Stimulated activated CD8-positive, alpha-beta memory T cell treated with anti-CD3 and anti-CD28 coated beads, Interleukin-7, amount 100 ng/mL, for 48 hours (primary cell): ENCODE measurements at places on chromosomes 3 and 15.

DNA sequence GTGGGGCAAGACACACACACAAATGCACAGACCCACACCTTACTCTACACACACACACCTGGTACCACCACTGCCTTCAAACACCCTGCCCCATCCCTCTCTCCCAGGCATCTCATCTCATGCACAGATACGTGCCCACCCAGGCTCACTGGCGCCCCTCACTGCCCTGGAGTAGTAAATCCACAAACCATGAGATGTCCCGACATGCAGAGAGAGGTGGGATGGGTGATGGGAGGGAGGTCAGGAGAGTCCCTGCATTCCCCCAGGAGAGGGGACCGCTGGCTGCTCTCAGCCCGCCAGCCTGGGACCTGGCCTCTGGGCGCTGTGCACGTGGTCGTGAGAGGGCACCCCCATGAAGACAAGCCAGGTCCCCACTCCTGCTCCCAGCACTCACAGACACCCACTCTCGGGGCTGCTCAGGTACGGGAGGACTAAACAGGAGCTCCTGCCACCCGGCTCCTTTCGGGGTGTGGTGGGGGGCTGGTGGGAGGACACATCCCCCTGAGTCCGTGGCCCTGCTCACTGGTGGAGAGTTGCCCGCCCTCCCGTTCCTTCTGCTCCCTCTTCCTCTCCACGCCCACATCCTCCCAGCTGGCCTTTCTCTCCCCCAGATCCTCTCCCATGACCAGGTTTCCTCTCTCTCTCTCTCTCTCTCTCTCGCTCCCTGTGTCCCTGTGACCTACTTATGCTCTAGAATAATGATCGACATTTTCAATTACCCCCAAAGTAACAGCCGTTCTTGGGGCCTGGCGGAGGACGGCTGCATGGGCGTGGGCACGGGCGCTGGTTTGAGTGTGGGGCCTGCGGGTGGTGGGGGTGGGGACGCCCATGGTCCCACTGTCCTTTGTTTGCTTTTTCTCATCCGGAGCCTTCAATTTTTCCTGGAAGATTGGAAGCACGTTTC is 18.9 kb upstream of the CSPG4 start:
- no peak for DNase-seq

GRCh38 chr3:165994293-165994692 is 157.1 kb upstream of the BCHE start:
- DNase-seq, result no peak

GRCh38 chr3:73781541-73781940 is 156.8 kb upstream of the PDZRN3 start:
- DNase-seq, result no peak

DNA sequence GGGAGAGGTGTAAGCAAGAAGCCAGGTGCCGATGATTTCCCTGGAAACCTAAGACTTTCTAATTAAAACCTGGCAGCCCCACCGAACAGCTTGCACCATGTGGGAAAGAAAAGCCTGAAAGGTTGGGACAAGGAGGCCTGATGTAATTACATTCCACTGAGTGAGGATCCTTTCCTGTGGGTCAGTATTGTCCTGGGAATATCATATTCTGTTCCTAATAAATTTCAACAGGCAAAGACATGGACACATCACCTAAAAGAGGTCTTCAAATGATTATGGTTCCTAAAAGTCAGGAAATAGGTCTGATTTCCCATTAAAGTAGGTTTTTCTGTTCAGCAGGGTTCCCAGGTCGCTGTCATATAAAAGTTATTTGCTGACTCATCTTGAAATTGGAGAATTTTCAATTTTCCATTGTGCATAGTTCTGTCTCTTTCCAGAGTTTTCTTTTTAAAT is 58.5 kb downstream of the DUT start:
- no peak for DNase-seq

GRCh38 chr3:33687406-33688010 is 30.5 kb downstream of the CLASP2 start:
- no peak for DNase-seq

- no peak for DNase-seq
Observed at GRCh38 chr3:81765400-81765799, 4.0 kb upstream of the GBE1 start.

DNA sequence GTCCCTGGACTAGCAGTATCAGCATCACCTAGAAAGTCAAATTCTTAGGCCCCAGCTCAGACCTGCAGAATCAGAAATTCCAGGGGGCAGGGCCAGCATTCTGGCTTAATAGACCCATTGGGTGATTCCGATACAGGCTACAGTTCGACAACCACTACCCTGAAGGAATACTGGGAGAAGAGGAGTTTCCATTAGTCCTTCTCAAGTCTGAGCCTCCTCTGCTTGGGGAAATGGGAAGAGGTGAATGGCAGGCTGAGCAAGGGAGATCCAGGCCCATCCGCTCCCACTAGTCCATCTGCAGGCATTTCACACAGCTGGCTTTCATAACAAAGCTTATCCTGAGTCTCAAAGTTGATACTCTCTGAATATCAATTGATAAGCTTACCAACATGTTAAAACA is 69.1 kb downstream of the MECOM start:
- no peak for DNase-seq

GRCh38 chr15:71568227-71568626 is 242.1 kb upstream of the NR2E3 start:
- no peak for DNase-seq

GRCh38 chr15:89400782-89401545 is 66.3 kb upstream of the POLG start:
- DNase-seq, result no peak

GRCh38 chr3:29594261-29594660 is 313.4 kb downstream of the RBMS3 start:
- DNase-seq, result no peak

- DNase-seq, result no peak
Observed at GRCh38 chr3:58424613-58425012, 9.0 kb downstream of the PDHB start.

- no peak for DNase-seq
Observed at GRCh38 chr3:150555859-150556436, 9.4 kb downstream of the EIF2A start.

DNA sequence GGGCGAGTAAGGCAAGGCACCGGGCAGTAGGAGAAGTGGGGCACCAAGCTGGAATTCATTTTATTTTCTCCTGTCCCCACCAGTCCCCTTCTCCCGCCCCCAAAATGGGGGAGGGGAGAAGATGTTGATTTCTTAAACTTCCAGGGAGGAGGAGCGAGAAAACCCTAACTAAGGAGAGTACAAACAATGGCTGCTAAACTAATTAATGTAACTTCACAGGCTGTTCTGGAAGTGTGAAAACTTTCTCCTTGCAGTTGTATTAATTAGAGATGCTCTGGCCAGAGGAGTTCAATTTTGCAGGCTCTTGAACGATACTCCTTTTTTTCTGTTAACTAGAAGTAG is 11.5 kb downstream of the ZIC4 start:
- no peak for DNase-seq

DNA sequence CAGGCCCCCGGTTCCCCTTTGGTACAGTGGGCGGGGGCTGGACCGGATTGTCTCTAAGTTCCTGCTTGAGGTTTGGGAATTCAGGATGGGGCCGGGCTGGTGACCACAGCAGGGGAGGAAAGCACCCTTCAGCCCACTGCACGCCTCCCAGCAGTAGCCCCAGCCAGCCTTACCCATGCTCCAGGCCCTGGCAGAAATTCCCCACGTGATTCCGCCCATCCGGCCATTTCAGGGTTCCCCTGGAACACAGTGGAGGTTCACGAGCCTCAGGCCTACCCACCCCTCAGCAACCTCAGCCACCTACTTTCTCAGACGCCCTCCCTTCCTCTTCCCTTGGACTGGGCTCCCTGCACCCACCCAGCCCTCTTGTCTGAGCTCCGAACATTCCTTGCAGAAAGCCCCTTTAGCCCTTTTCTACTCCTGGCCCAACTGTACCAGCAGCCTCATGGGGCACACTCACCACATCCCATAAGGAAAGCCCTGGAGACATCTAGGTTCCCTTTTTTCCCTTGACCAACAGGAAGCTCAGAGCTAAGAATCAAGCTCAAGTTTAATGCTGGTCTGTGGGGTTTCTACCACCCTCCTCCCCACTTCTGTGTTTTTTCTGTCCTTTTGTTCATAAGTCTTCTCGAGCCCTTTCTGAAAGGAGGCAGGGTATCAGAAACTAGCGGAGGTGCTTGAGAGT is 11.5 kb downstream of the ALS2CL start:
- DNase-seq, result no peak

GRCh38 chr3:177481329-177481728 is 284.0 kb upstream of the TBL1XR1 start:
- no peak for DNase-seq

- DNase-seq, result no peak
Observed at GRCh38 chr3:14474363-14475081, 65.6 kb downstream of the GRIP2 start.

DNA sequence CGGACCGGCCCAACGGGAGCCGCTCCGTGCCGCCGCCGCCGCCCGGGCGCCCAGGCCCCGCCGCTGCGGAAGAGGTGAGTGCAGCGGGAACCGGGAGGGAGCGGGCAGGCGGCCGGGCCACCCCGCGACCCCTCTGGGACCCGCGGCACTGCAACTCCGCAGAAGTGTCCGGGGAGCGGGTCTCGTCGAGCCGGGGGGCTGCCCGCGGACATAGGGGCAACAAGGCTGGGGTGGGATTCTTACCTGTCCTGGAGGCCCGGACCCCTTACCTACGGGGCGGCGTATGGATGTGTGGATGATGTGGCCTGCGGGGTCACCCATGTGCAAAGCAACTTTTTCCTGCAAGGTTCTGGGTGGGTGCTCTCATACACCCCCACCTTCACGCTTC is 361 bp downstream of the SEMA3F start:
- no peak for DNase-seq

DNA sequence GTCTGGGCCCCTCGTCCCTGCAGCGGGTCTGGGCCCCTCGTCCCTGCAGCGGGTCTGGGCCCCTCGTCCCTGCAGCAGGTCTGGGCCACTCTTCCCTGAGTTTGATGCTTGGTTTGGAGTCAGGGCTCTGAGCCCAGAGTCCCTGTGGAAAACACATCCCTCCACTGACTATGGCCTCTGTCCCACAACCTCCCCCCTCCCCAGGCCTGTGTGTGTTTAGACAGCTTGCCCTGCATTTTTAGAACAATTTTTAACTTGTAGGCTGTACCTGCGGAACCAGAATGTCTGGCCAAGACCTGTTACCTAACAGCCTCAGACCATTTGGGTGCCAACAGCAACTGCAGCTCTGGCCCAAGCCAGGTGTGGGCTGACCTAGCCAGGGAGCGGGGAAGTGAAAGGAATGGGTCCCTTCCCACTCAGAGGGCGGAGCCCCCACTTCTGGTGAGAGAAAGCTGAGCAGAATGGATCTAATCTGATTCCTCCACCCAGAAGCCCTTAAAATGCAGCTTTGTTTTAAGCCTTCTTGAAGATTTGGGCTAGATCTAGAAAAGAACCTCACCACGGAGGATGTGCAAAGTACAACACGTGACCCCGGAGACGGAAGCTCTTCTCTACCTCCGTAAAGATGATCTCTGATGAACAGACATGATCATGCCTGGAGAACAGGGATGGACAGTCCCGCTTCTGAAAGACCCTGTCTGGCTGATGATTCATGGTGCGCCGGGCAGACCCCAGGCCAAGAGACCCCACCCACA is 60.5 kb upstream of the TFRC start:
- DNase-seq, result no peak

- DNase-seq, result no peak
Observed at GRCh38 chr15:100049483-100049882, 292.3 kb downstream of the ADAMTS17 start.

GRCh38 chr15:41056810-41057209 is 59.3 kb downstream of the INO80 start:
- DNase-seq, result no peak

GRCh38 chr3:42668793-42669217 is 15.3 kb downstream of the ZBTB47 start:
- no peak for DNase-seq

GRCh38 chr15:31091481-31091880 is 10.0 kb downstream of the TRPM1 start:
- no peak for DNase-seq

DNA sequence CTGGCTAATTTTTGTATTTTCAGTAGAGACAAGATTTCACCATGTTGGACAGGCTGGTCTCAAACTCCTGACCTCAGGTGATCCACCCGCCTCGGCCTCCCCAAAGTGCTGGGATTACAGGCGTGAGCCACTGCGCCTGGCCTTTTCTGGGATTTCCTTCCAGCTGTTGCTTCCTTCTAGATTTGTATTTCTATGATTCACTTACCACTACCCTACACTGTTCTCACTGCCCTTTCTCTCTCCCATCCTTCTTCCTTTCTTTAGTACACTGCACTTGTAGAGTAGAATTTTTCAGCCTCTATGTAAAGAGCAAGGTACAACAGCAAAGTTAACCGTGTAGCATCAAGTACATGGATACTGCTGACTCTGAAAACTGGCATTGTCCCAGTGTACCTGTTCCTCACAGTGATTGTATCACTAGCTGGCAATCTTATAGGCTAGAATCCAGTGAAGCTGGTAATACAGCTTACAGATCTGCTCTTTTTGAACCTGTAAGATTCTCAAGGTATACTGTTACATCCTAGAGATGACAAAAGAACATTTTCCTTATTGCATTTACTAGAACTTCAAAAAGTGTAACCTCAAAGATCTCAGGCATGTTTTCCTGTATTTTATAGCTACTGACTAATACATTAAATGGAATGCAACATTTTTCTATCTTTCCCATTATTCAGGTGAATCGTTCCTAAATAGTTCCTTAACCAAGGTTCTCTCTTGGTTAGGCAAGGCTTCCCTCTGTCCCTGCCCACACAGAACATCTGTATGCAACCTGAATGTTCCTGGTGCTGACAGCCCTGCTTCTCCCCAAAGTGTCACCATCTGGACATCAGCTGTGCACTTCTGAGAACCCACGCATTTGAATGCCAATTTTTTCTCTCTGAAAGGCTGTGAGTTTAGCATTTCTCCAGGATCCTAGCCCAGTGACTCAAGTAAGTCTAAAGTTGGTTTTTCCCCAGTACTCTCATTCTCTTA is 74.1 kb upstream of the RAP2B start:
- no peak for DNase-seq

GRCh38 chr15:75347222-75348033 is 589 bp downstream of the NEIL1 start:
- DNase-seq, result no peak

- no peak for DNase-seq
Observed at GRCh38 chr15:35696767-35697231, 150.8 kb upstream of the DPH6 start.

- DNase-seq, result peak; percentile 32
Observed at GRCh38 chr3:12193485-12194165, 34.9 kb upstream of the TIMP4 start.

DNA sequence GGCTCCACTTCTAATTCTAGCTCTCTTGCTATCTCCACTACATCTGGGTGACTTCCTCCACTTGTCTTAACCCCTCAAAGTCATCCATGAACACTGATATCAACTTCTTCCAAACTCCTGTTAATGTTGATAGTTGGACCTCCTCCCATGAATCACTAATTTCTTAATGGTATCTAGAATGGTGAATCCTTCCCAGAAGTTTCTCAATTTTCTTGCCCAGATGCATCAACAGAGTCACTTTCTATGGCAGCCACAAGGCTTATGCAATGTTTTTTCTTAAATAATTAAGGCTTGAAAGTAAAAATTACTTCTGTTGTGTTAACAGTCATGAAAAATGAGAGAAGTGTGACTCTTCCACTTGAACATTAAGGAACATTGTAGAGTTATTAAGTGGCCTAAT is 164.3 kb downstream of the PCCB start:
- no peak for DNase-seq

GRCh38 chr3:31550452-31551251 is 17.9 kb downstream of the STT3B start:
- no peak for DNase-seq
